Fibroblast of lung (primary cell): ENCODE measurements at places on chromosomes 3 and 15. TPM values are rescaled to one million over a fixed set of nuclear protein-coding genes. Genes with fewer than 3 reads are reported as not detected.

- no peak for DNase-seq
These were observed 385.9 kb downstream of the MFSD1 start for GRCh38 chr3:159187706-159188105.

GRCh38 chr3:43126536-43126935 is 20.7 kb upstream of the POMGNT2 start:
- DNase-seq = no peak

DNA sequence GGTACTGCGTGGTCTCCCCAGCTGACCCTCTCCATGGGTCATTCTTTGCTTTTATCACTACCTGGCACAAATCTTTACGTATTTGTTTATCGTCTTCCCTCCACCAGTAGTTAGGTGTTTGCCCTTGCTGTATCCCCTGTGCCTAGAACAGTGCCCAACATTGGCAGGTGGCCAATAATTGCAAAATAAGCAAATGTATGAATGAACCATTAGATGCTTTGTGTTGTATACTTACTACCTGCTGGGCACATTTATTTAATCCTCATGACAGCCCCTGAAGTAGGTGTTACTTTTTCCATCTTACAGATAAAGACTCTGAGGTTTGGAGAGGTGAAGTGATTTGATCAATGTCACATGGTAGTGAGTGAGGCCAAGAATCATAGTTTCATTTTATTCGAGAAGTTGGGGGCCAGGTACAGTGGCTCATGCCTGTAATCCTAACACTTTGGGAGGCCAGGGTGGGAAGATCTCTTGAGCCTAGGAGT is 2.0 kb upstream of the TWF2 start:
- no peak for DNase-seq

- peak; percentile 70 for DNase-seq
These were observed 203.6 kb downstream of the AKAP13 start for GRCh38 chr15:85583923-85584390.

DNA sequence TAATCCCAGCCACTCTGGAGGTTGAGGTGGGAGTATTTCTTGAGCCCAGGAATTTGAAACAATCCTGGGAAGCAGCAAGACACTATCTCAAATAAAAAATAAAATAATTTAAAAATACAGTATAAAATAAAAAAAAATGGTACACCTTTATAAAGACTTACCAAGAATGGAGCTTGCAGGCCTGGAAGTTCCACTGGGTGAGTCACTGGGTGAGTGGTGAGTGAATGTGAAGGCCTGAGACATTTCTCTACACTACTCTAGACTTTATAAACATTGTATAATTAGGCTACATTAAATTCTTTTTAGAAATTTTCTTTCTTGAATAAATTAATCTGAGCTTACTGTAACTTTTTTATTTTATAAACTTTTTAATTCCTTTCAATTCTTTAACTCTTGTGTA is 609.1 kb upstream of the BCHE start:
- DNase-seq = peak; percentile 74

GRCh38 chr3:6644070-6644929 is 216.6 kb upstream of the GRM7 start:
- no peak for DNase-seq

DNA sequence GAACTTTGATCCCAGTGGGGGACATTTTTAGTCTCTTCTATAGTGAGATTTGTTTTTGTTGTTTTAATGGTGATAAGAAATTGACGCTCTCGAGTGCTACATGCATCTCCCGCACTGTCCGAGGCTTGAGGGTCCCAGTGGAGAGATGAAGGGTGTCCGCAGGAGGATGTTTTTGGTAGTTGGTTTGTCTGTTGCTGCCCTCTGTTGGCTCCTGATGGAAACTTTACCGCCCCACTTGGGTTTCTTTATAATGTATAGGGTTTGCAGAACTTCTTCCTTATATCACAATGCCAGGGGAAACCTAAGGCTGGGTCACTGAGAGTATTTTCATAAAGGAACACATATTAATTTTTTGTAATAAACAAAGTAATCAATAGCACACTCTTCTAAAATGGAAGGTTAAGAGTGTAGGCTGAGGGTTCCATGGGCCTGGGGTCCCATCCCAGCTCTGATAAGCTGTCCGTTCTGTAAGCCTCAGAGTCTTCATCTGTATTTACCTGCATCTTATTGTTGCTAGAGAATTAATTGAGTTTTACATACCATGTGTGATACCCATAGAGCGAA is 185.3 kb upstream of the FEZF2 start:
- DNase-seq = no peak

DNA sequence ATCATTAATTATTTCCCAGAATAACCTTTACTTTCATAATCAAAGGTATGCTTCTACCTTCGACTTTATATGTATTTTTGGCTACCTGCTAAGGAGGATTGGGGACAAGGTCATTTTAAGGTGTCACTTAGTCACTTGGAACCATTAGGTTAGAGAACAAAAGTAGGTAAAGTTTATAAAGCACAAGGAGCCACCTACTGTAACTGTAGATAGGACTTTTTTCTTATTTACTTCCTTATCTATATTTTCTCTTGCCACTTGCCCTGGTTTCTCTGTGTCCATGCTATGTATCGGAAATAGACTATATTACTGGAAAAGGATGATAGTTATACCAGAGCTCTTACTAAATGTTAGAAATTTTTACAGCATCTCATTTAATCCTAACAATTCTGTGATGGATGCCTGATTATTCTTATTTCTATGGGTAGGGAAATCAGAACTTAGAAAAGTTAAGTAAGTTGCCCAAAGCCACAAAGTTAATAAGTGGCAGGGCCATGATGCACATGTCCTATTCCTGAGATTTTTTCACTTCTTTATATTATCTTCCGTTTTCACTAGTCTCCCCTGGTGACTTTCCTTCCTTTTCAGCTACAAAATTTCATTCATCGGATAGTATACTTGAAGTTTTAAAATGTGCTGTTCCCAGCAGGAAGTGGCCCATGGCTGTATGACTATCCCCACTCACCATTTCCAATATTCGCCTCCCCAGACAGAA is 132.5 kb downstream of the CMSS1 start:
- no peak for DNase-seq

DNA sequence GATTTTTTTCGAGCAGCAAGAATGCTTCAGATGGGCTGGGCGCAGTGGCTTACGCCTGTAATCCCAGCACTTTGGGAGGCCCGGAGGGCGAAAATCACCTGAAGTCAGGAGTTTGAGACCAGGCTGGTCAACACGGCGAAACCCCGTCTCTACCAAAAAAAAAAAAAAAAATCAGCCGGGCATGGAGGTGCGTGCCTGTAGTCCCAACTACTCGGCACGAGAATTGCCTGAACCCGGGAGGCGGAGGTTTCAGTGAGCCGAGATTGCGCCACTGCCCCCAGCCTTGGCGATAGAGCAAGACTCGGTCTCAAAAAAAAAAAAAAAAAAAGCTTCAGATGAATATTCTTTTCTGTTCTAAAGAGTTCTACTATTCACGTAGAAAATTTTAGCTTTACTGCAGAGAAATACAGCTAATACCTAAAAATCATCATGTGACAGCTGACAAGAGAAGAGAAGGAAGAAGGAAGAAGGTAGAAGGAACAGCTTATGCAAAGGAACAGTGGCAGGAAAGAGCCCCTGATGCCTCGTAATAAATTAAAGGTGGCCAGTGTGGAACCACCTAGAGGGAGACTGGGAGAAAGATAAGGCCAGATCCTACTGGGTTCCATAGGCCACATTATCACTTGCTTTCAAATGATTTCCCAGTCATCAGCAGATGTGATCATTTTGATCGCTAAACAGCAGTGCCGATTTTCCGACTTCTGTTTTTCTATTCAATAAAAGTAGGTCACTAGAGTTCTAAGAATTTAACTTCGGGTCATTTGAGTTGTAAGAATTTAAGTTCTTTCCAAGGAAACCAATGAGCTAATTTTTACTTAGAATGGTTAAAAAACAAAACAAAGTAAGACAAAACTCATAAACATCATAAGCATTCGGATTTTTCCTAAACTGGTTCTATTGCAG is 1.5 kb downstream of the CMTM6 start:
- no peak for DNase-seq

DNA sequence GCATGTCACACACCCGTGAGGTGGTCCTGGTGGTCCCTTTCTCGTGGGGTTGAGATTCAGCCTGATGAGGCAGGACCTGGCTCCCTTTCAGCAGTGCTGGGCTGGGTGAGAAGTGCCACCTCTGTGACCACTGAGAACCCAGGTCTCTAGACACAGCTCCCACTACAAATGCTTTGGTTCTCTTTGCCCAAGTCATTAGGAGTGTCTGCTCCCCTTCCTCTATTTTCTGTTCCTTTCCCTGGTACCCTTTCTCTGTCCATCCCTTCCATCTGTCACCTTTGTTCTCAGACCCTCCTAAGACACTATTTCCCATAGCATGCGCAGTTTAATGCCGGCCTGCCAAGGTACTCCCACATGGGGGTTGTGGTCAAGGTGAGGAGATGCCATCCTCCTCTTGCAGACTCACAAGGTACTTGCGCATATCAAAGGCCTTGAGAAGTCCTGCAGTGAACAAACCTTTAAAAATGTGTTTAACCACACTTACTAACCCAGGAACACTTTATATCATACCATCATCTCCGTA is 297.7 kb downstream of the LRTM1 start:
- DNase-seq = no peak

DNA sequence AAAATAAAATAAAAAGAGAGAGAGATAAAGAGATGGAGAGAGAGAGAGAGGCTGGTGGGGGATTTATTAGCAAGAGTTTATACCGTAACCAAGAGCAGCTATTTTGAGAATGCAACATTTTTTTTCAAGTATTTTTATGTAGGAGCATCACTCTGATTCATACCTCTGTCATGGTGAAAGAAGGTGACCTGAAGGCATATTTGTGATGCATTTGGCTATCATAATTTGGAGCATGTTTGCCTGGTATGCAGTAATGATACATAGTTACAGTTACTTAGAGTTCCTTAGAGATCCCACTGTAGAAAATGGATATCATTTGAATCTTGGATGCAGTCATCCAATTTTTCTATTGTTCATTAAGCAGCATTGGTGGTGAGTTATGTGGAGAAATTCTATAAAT is 1472.4 kb downstream of the SI start:
- DNase-seq = no peak

Gene THAP10
- 2.3 and 5.0 TPM in 2 replicates for total RNA-seq

Gene AADAC
- total RNA-seq = 0.17 and 0.77 TPM in 2 replicates

Gene RBMS3
- 58.6 and 68.4 TPM in 2 replicates for total RNA-seq

Gene TMEM40
- total RNA-seq = under 0.01 TPM in 1 of 2 replicates, not detected in the other

Gene TGM5
- total RNA-seq = under 0.01 TPM in 1 of 2 replicates, not detected in the other

Gene CHST13
- under 0.01 TPM in 2 replicates for total RNA-seq

Gene AGBL1
- total RNA-seq = not detected in 2 replicates
